ENCODE measurements at places on chromosomes 6 and 20. TPM values are rescaled to one million over a fixed set of nuclear protein-coding genes. Genes with fewer than 3 reads are reported as not detected.

PPIL1 gene
- 15.1 TPM for total RNA-seq

DNAH8 gene
- total RNA-seq = not detected

CFAP206 gene
- total RNA-seq = 0.37 TPM

PPP1R18 gene
- total RNA-seq = 44.5 TPM

COL9A3 gene
- 0.98 TPM for total RNA-seq

GGTLC1 gene
- not detected for total RNA-seq

CHRNA4 gene
- not detected for total RNA-seq

ABCF1 gene
- 42.2 TPM for total RNA-seq

ANKRD66 gene
- total RNA-seq = not detected

MAP7 gene
- 0.37 TPM for total RNA-seq

CYP24A1 gene
- not detected for total RNA-seq

CTAGE9 gene
- not detected for total RNA-seq

GSTA3 gene
- total RNA-seq = not detected

CTCFL gene
- not detected for total RNA-seq

SLC22A16 gene
- not detected for total RNA-seq

AGER gene
- 0.20 TPM for total RNA-seq

CST5 gene
- total RNA-seq = not detected

POLH gene
- 22.4 TPM for total RNA-seq

RIPPLY2 gene
- 1.4 TPM for total RNA-seq

TRIM40 gene
- not detected for total RNA-seq

FAM209B gene
- not detected for total RNA-seq

TMC2 gene
- under 0.01 TPM for total RNA-seq

FAM50B gene
- 6.6 TPM for total RNA-seq

PTPN1 gene
- 25.0 TPM for total RNA-seq

TMEM14A gene
- 24.3 TPM for total RNA-seq

BTNL2 gene
- not detected for total RNA-seq

ANKRD60 gene
- not detected for total RNA-seq

Measured in subcutaneous preadipocyte (primary cell).